ENCODE measurements at places on chromosomes 12 and 14. TPM values are rescaled to one million over a fixed set of nuclear protein-coding genes. Genes with fewer than 3 reads are reported as not detected.

Gene MIP
- total RNA-seq = not detected

Gene NDUFB1
- total RNA-seq = 130 TPM

Gene TMTC2
- 11.9 TPM for total RNA-seq

Gene RTN1
- 0.12 TPM for total RNA-seq

Gene AMDHD1
- 0.12 TPM for total RNA-seq

Gene GNB3
- 3.7 TPM for total RNA-seq

Gene CPSF6
- total RNA-seq = 20.4 TPM
